Activated T-cell treated with anti-CD3 and anti-CD28 coated beads, Interleukin-2, amount 50 U/mL, for 72 hours (primary cell): ENCODE measurements at places on chromosomes 2 and 18. TPM values are rescaled to one million over a fixed set of nuclear protein-coding genes. Genes with fewer than 3 reads are reported as not detected.

GRCh38 chr2:142724713-142725349 lies 152.6 kb upstream of the KYNU start:
- DNase-seq = no peak

GRCh38 chr2:113863144-113863543 lies 26.7 kb upstream of the ACTR3 start:
- DNase-seq = no peak

GRCh38 chr2:4047961-4048891 lies 344.9 kb downstream of the DCDC2C start:
- peak; percentile 3 for DNase-seq

NAPG gene
- total RNA-seq = 37.9 TPM

AGXT gene
- total RNA-seq = not detected

DNA sequence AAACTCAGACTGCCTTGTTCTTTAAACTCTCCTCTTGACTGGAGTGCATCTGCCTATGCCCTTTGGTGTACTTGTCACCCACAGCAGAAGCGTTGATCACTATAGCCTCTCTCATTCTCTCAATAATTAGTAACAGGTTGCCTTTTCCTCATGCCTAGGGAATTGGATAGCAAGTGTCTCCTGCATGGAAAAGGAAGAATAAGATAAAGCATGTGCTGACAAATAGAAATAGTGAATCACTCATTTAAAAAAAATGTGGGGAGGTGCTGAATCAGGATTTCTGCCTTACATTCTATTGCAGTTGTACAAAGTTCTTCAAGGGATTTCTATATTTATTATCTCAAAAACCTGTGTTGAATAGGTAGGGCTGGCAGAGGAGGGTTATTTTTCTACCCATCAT lies 323.0 kb downstream of the TXNL1 start:
- DNase-seq = no peak

ANKRD30BL gene
- not detected for total RNA-seq

GRCh38 chr2:135454608-135455007 lies 76.4 kb downstream of the ZRANB3 start:
- no peak for DNase-seq

GAREM2 gene
- total RNA-seq = 1.9 TPM

LRRC30 gene
- not detected for total RNA-seq

GRCh38 chr2:177574356-177574755 lies 181.8 kb downstream of the AGPS start:
- DNase-seq = no peak
